ENCODE measurements at places on chromosomes 1 and 21.

DNA sequence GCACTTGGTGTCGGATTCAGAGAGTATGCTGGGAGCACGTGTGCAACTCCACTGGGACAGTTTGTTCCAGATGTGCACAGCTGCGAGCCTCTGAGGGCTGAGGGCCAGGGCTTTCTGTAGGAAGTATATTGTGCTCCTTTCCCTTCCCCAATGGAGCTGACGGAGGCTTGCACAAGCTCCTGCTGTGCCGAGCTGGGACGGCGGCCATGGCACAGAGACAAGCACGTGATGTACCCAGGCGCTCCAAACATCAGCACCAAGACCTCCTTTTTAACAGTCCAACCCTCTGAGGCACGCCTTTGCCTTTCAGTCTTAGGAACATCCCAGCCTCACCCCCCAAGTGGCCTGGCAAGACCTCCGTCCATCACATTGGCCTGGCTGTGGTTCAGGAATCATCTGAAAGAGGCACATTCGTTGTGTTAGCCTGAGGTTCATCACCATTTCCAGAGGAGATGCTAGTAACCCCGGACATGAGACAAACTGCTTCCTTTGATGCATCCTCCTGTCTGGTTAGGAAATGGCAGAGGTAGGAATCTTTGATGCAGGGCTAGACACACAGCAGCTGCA, 339.2 kb upstream of the KAZN start:
- DNase-seq = no peak

DNA sequence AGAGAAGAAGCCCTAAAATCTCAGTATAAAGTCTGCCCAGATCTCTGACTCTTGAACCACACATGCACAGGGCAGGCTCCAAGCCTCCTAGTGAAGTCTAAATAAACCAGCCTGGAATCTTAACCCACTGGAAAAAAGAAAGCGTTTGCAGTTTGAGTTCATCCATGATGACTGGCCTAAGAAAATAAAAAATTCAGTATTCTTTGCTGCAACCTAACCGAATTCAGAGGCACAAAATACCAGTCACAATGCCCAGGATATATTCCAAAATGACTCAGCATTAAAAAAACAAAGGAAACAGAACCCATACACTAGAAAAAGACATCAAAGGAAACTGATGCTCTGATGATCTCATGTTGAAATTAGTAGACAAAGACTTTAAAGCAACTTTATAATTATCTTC, 269.2 kb downstream of the SDCCAG8 start:
- no peak for DNase-seq

DNA sequence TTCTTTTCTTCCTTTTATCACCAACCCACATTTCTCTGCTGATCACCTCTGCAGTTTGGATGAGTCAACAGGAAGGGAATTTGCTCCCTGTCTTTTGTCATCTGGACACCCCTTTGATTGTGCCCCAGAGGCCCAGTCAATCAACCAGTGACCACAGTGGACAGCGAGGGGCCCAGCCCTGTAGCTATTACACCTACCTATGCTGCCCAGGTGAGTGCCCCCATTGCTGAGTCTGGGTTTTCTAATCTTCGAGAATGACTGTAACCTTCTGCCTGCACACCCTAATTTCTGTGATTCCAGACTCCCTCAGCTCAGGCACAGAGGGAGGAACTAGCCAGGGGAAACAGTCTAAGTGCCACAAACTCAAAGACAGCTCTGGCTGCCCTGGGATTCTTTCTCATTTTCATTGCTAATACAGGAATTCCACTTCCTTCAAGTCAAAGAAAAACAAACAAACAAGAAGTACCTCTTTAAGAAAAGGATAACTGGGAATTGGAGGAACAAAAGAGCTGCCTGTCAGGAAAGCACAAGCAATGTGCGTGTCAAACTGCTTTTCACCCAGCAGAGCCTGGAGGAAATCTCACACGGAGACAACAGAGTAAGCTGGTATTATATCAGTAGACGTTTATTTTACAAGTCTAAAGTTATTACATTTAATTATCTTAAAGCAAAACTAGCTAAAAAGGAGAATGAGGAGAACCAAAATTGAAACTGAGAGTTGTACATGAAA, 311.1 kb downstream of the AJAP1 start:
- no peak for DNase-seq

- DNase-seq = no peak
Observed at GRCh38 chr21:25855576-25855975, 120.8 kb downstream of the GABPA start.

- DNase-seq = no peak
Observed at GRCh38 chr1:30773722-30774358, 16.3 kb upstream of the LAPTM5 start.

DNA sequence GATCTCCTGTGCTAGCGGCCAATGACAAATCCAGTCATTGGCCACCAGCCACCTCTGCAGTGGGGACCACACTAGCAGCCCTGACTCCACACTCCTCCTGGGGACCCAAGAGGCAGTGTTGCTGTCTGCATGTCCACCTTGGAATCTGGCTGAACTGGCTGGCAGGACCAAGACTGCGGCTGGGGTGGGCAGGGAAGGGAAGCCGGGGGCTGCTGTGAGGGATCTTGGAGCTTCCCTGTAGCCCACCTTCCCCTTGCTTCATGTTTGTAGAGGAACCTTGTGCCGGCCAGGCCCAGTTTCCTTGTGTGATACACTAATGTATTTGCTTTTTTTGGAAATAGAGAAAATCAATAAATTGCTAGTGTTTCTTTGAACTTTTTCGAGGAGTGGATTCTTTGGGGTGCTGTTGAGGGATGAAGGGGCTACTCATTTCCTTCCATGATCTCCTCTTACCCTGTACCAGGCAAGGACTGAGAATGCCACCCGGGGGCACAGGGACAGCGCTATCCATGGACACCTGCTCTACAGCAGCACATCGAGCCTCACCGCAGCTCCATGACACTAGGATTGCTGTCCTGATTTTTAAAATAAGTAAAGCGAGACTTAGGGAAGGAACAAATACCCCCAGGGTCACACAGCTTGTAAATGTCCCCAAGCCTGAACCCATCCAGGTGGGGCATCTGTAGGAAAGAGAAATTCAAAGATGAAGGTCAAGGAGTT, 44.7 kb downstream of the TNNT2 start:
- DNase-seq = no peak

GRCh38 chr1:36950604-36951291, 83.6 kb downstream of the GRIK3 start:
- DNase-seq = no peak

- DNase-seq = no peak
Observed at GRCh38 chr1:53362851-53363642, 35.2 kb upstream of the LRP8 start.

DNA sequence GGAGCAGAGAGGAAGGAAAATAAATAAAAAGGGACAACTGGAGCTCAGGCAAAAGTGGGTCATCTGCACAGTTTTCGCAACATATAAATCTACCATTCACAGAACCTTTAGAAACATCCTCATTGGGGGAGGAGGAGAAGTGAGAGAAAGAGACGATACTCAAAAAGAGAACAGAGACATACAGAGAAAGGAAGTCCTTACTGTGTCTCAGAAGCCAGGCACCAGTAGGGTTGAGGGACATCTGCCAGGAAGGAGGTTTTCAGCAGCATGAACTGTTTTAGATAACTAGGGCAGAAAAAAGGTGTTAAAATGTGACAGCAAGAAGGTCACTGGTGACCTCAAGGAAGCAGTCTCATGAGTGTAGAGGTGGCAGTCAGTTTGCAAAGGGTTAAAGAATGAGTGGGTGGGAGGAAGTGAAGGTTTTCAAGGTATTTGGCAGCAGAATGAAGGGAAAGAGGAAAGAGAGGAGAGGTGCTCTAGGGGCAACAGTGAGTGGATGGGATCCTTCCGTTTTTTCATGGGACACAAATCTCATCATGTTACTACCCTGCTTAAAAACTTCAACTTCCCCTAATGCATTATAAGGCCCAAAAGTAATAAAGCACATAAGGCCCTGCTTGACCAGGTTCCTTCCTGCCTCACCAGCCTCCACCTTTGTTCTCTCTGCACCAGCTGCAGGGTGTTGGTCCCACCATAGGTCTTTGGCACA, 9.5 kb downstream of the JAK1 start:
- no peak for DNase-seq

GRCh38 chr1:245142171-245142798, 12.5 kb upstream of the KIF26B start:
- no peak for DNase-seq

- peak; percentile 8 for DNase-seq
Observed at GRCh38 chr1:203127666-203128430, at the start of gene ADORA1. Gene ADORA1 (plus strand): TSS chr1:203127726. CDS start chr1:203128842, 1,116 bp downstream.

- no peak for DNase-seq
Observed at GRCh38 chr1:108609483-108610049, 49.7 kb downstream of the EEIG2 start.
